ENCODE measurements at places on chromosomes 6 and 20. TPM values are rescaled to one million over a fixed set of nuclear protein-coding genes. Genes with fewer than 3 reads are reported as not detected.

Gene GMPR
- 2.3 TPM for total RNA-seq

DNA sequence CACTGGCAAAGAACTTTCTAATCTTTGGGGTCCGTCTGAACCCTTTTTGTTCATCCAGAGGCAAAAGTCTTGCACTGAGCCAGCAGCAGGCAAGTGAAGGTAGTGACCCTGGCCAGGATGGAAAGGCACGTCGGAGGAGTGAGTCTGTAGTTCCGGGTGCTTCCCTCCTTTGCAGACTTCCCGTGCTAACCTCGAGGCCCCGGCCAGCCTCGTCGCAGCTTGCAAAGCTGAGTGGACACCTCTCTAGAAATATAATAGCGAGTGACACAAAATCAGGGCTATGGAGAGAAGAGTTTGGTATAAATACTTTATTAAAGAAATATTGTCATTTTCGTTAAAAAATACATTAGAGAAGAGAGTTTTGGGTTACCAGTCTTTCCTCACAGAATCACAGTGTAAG lies 9.9 kb downstream of the PSMG4 start:
- no peak for DNase-seq

- DNase-seq, result no peak
Measured at GRCh38 chr20:23000232-23000947, 34.7 kb upstream of the SSTR4 start.

DNA sequence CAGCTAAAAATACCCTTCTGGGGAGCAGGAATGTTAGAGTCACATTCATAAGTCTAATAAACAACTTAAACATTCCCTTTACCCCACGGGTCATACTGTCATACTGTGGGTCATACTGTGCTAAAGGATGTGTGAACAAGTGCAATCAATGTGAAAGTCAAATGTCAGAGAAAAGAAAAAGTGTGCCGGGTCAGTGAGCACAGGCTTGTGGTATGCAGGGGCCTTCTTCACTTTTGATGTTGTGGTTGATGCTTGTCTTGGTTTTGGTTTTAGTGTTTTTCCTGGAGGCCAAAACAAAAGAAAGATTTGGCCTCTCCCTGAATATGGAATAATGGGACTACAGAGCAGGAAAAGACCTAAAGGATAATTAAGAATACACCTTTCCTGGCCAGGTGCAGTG lies 267.9 kb upstream of the PLN start:
- no peak for DNase-seq

GRCh38 chr20:38062890-38063289 lies 29.3 kb downstream of the RPRD1B start:
- no peak for DNase-seq

DNA sequence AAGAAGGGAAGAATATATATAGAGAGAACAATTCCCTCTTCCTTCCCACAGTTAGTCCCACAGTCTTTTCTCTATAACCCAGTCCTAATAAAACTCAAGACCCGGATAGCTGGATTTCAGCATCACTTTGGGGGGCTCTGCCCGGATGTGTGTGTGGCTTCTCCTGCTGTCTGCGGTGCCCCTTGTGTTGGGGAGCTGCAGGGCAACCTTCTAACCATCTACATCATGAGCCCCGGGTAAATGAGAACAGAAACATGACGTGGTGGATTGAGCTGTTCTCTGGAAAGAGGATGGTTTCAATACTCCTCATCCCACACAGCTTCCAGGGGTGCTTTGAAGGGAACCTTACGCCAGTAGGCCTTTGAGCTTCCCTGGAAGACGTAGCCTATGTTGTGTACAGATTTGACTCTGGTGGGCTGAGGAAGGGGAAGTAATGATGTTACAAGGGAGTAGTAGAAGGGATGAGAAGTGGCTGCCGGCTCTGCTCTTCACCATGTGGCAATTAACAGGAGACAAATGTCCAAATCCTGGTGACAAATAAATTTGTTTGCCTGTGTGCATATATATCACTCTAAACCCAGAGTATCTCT lies 13.5 kb upstream of the PRDM1 start:
- no peak for DNase-seq

DNA sequence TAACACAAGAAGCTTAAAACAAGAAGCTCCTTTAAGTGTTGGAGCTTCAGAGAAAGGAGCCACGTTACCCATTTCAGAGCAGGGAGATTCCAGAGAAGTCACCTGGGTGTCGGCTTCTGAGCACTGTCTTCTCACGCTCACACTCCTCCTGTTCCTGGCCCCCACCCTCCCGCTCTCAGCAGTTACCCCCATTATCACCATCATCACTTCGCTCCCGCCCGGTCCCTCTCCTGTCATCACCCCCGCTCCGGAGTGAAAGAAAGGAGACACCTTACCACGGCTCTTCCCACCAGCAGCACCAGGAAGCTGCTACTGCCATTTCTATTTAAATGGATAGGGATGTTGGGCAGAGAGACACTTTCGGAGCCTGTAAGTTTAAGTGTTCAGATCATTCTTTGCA lies 123.9 kb downstream of the GMPR start:
- no peak for DNase-seq
